Ureter (tissue), 1 donor: ENCODE measurements at places on chromosomes 12 and 14.

- DNase-seq = no peak
These were observed 11.9 kb downstream of the MED13L start for GRCh38 chr12:116265351-116266147.

GRCh38 chr14:24162093-24162492 lies 1.0 kb downstream of the IRF9 start:
- no peak for DNase-seq

GRCh38 chr14:22976620-22977433 lies 5.5 kb downstream of the AJUBA start:
- DNase-seq = no peak

DNA sequence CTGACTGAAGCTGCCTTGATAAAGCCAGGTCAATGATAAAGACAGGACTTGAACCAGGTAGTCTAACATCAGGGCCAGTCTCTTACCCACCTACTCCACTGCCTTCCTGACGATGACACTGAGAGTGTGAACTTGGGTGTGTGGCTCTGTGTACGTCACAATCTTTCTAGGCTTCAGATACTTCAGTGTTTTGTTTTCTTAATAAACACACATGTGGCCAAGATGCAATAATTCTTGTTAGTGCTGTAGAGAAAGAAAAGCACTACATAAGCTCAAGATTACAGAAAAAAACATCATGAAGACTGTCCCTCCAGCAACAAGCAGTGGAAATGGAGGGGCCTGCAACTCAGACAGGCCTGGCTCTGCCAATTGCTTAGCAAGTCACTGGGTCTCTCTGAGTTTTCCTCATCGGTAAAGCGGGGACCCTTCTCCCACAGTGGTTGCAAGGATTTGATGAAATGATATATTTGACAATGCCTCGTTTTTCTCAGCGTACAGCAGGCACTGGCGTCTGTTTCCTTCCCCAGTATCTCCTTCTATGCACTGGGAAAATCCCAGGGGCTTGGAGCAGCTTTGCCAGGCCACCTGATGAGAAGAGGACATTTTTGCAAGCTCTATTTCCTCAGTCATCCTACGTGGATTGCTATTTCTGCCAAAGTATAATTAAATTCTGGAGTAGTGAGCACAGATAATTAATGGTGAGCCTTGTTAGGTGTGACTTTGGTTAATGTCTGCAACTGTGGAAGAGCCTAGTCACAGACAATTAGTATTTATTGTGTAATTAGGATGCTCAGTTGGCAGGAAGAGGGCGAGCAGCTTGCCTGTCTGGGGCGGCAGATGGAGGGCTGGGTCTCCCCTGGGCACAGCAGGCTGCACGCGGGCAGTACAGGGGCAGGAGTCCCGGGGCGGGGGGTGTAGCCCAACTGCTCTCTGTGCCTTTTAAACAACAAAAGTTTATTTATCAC lies 55.8 kb upstream of the CHGA start:
- DNase-seq = no peak

GRCh38 chr12:81835783-81836182 lies 76.6 kb upstream of the PPFIA2 start:
- no peak for DNase-seq

GRCh38 chr12:116406529-116406928 lies 129.0 kb upstream of the MED13L start:
- DNase-seq = peak; percentile 89

DNA sequence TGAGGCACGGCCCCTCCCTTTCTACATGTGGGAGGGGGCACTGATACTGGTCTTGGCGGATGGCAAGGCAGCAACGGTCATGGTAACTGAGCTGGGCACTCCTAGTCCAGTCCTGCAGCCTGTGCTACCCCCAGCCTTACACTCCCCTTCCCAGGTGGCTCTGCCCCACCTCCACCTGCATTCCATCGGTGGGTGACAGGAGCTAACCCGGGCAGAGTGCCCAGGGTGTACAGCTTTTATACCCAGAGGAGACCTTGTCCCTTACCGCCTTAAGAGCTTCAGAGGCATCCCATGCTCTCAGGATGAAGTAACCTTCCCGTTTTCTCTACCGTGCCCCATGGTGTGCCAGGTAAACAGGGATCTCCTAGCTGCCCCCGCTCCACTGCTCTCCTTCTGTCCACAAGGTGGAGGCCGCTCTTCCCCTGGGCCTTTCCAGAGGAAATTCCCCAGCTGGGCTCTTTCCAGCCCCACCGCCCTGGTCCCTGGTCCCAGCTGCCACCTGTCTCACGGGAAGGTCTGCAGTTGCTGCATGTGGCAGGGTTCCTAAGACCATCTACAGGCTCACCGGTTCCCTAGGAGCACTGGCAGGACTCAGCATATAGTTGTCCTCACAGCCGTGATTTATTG lies 20.5 kb downstream of the BRI3BP start:
- DNase-seq = no peak

DNA sequence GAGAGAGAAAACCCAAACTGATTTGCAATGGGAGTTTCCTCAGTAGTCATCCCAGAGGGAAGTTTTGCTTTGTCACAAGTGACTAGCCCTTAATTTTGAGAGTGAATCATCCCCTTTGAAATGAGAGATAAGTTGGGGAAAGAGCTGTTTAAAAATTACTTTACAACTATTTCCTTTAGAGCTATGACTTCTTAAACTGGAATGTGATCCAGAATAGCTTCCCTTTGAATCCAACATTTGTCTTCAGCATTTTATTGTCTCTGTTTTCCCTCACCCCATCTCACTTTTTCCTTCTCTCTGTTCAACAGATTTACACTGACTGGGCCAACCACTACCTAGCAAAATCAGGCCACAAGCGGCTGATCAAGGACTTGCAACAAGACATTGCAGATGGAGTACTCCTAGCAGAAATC lies 109.3 kb downstream of the NAV3 start:
- no peak for DNase-seq
